ENCODE measurements at places on chromosomes 7 and 10.

GRCh38 chr10:62690703-62691102 is 113.8 kb upstream of the ADO start:
- no peak for DNase-seq

DNA sequence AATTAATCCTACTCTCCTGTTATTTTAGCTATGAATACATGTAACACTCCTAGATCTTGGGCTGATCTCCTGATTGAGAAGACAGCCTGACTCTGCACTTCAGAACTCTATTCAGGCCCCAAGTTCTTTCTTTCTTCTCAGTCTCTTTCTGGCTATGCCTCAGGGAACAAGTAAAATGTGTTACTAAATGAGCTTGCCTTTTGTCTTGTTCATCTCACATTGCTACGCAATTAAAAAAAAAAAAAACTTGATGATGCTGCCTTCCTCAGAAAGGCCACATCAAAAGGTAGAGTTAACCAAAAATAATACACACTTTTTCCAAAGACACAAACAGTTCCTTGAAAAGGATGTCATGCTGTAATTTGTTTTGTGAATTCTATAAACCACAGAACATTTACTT is 258.1 kb downstream of the TWIST1 start:
- DNase-seq: no peak

GRCh38 chr7:116633131-116633988 is 38.6 kb upstream of the MET start:
- no peak for DNase-seq

- DNase-seq: no peak
Measured at GRCh38 chr10:77620731-77621130, 16.9 kb downstream of the KCNMA1 start.

DNA sequence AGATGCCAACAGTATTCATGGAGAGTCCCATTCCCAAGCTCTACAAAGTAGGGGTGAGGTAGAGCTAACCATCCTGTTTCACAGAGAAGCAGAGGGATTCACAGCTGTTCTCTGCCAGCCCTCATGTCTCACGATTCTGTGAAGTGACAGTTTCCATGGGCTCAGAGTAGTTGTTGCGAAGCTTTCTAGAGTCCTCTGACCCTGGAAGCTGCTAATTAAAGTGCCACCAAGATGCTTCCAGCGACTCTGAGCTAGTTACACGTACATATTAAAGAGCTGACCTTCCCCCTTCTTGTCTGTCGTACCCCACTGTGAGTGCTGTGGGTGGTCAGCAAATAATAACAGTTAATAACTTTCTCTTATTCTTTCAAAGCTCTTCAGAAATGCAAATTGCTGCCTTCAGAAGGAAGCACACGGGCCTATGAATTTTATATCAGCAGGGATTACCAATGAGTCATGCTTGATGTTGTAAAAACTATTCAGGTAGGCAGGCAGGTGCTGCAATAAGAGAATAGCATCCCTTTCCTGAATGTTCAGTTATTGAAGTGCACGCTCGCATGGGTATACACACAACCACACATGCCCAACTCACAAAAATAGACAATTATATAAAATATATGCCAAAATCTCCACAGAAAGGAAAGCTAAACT is 34.1 kb downstream of the DNAJB9 start:
- DNase-seq: peak; percentile 51

DNA sequence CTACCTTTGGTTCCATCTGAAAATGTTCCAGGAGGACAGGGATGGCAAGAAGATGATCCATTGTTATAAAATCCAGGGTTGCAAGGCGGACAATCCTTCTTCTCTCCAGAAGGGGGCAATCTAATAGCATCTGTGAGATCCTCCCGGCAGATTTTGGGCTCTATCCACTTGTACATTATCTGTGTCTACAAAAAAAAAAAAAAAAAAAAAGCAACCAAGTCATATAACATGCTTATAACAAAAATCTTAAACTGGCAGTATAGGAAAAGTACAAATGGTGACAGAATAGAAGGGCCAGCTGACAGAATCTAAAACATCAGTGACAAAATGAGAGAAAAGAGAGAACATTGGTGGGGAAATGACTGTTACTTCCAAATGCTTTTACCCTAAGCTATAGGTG is 132.7 kb downstream of the ELAPOR2 start:
- peak; percentile 38 for DNase-seq

DNA sequence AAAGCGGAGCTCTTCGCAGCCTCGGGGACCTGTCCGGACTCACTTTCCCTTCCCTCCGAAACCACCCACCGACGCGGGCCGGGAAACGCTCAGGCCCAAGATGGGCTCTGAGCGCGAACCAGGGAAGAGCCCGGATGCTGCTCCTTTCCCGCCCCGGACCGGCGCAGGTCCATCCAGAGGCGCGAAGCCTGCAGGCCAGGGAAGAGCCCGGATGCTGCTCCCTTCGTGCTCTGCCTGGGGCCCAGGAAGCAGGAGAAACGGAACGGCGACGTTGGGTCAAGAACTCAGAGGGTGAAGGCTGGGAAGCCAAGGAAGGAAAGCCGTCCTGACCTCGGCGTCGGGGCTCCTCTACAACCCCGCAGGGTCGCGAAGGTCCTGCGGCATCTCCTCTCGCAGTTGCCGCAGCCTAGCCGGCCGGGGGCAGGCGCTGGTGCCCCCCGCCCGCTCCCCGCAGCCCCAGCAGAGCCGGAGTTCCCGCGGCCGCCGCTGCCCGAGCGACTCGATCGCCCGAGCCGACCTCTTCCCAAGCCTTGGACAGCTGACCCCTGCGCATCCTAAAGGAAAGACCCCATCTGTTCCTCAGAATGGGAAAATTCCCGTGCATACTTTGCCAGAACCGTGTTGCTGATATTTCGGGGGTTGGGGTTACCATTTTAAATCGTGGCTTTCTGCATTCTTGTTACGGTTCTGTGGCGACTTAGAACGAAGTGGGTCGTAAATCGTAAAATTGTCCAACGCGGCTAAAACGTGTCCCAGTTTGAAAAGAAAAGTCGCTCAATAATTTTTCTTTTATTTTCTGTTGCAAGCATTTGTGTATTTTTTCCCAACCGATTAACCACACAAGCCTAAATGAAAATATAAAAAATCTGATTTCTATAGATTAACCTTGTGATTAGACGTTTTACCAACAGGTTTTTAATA is 7.5 kb downstream of the HOXA1 start:
- DNase-seq: peak; percentile 72

DNA sequence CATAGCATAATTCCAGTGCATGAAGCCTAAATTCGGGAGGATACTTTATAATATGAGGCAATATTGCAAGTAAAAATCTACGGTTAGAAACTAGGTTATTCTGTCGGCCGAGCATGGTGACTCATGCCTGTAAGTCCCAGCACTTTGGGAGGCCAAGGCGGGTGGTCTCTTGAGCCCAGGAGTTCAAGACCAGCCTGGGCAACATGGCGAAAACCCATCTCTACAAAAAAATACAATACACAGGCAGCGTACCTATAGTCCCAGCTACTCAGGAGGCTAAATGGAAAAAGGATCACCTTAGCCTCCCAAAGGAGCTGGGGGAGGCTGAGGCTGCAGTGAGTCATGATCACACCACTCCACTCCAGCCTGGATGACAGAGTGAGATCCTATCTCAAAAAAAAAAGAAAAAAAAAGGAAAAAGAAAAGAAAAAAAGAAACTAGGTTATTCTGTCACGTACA is 14.2 kb downstream of the SKAP2 start:
- no peak for DNase-seq

DNA sequence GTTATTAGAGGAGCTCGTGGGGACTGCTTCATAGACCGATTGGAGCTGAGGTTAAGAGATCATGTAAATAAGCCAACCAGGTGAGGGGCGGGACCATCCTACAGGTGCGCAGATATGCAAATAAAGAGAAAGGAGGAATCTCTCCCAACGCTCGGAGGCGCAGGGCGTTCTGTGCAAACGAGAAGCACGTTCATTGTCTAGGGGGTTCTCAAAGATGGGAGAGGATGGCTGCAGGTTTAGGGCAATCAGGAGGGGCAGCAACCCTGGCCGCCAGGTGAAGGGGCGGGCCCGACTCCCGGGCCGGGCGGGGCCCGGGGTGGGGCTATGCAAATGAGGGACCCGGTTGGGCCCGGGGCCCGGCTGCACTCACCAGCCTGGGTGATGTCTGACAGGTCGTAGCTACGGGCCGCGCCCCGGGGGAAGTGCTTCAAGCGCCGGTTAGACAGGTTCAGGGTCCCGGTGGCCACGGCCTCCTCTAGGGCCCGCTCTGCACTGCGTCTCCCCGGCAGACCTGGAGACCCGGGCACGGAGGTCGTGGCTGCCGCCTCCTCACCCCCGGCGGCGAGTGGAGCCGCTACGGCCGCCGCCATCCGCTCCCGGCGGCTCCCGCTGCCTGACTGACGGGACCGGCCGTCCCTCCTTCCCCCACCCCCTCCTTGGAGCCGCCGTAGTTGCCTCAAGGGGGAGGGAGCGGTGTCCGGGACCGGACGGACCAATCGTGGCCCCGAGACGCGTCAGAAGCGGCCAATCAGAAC is at the start of gene LRCH4:
TSS of gene LRCH4 (minus strand) at position 619 of the 755 bp plus-strand sequence. CDS start at position 590, 29 bp downstream.
- no peak for DNase-seq

GRCh38 chr7:51140199-51141164 is 176.1 kb downstream of the COBL start:
- no peak for DNase-seq

GRCh38 chr7:74272305-74273038 is 16.7 kb upstream of the CLIP2 start:
- no peak for DNase-seq

GRCh38 chr7:74061840-74062539 is 21.6 kb upstream of the LIMK1 start:
- no peak for DNase-seq
